Stimulated activated CD8-positive, alpha-beta memory T cell treated with anti-CD3 and anti-CD28 coated beads, Interleukin-7, amount 100 ng/mL, for 48 hours (primary cell): ENCODE measurements at places on chromosomes 3 and 15.
A peak's percentile ranks its signal among the peaks of the same experiment; 100 is the strongest.

DNA sequence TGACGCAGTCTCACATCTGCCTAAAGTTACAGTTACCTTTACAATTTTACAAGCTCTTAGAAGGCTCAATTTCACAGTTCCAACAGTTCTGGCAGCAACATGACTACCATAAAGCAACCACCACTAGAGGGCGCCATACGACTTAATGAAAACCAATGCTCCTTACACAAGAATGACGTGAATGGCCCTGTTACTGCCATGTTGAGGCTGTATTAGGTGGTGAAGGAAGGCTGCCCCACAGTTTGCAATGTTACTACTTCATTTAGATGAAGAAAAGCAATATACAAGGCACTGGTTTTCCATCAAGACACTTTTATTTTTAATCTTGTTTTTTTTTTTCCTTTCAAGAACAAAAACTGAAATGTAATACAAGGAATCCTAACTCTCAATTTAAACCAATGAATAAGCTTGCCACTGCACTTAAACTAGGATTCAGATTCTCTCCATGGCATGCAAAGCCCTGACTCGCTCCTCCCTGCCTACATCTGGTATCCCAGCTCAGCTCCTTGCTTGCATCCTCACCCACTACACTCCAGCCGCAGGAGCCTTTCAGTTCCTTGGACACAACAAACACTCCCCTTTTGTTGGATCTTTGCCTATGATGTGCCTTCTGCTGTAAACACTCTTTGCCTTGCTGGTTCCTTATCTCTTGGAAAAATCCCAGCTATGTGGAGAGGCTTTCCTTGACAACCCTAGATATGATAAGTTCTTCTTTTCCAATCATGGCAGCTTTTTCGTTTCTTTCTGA, 270.7 kb downstream of the GBE1 start:
- DNase-seq = peak; percentile 60

GRCh38 chr3:113250566-113250965, 39.2 kb downstream of the BOC start:
- no peak for DNase-seq

GRCh38 chr15:71124937-71125790, 9.9 kb downstream of the THSD4 start:
- no peak for DNase-seq

GRCh38 chr3:192068464-192069254, 607.7 kb downstream of the PYDC2 start:
- no peak for DNase-seq

GRCh38 chr3:28973609-28974008, 307.3 kb upstream of the RBMS3 start:
- DNase-seq = no peak

DNA sequence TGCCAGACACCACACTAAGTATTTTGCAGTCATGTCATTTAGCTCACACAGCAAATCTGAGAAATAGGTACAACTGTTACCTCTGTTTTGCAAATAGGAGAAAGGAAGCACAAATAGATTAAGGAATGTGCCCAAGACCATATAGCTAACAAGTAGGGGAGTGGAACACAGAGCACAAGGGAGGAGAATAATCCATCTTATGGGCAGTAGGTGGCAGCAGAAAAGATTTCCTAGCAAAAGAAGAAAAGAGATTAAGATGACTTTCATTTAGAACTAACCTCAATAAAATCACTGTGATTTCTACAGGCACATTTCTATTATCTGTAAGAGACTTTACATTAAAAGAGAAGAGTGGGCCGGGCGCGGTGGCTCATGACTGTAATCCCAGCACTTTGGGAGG, 49.1 kb downstream of the NR1I2 start:
- DNase-seq = no peak

GRCh38 chr15:88651136-88651732, 12.4 kb downstream of the ISG20 start:
- DNase-seq = no peak

- DNase-seq = no peak
Measured at GRCh38 chr3:113097960-113098447, 107.2 kb downstream of the GTPBP8 start.

GRCh38 chr3:188673646-188674186, 498.1 kb upstream of the TPRG1 start:
- no peak for DNase-seq

GRCh38 chr3:33722191-33722590, 4.1 kb upstream of the CLASP2 start:
- DNase-seq = no peak

- peak; percentile 83 for DNase-seq
Measured at GRCh38 chr3:196739671-196740480, at the start of gene PAK2. TSS of gene PAK2 (plus strand) at chr3:196739857. CDS start at chr3:196782647, 42,790 bp downstream.

DNA sequence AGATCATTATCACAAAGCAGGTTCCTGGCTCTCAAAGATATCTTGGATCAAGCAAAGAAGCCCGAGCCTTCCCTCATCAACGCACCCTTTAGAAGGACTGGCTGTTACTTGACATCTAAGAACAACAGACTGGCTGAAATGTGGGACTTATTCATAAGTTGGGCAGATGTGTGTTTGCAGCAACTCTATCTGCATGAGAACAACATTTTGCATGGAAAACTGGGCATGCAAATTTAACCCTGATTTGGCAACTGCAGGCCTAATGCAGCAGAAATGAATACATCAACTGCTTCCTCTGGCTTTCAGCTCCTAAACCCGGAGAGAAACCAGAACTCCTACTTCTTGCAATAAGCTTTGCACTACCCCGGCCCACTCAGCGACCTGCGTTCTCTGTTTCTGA, 35.0 kb upstream of the FOXP1 start:
- DNase-seq = no peak

GRCh38 chr3:53239800-53240199, 16.0 kb downstream of the TKT start:
- no peak for DNase-seq

- no peak for DNase-seq
Measured at GRCh38 chr3:13341229-13341905, 78.8 kb downstream of the NUP210 start.

GRCh38 chr3:41330465-41330864, 131.2 kb downstream of the CTNNB1 start:
- no peak for DNase-seq

GRCh38 chr3:159882790-159883779, 105.5 kb upstream of the IL12A start:
- no peak for DNase-seq

DNA sequence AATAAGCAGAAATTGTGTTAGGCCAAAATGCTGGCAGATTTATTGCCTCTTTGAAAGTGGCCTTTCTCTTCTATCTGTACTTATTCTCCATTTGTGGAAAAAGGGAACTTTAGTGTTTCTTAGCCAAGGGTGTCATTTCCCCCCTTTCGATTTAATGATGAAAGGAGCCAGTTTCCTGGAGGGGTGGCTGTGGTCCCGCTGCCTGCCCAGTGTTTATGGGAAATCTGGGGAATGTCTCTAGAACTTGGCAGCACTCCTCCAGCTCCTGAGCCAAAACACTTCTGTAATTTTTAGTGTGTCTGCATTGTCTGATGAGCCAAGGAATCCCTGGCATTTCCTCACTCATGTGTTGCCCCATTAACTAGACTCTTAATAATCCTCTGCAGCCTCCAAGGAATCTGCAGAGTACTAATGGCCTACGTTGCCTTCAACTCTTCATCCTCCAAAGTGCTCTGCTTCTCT, 448.8 kb downstream of the GRM7 start:
- no peak for DNase-seq

- no peak for DNase-seq
Measured at GRCh38 chr3:54557538-54558428, 370.1 kb downstream of the LRTM1 start.

- no peak for DNase-seq
Measured at GRCh38 chr3:71241981-71242560, 341.5 kb downstream of the FOXP1 start.

DNA sequence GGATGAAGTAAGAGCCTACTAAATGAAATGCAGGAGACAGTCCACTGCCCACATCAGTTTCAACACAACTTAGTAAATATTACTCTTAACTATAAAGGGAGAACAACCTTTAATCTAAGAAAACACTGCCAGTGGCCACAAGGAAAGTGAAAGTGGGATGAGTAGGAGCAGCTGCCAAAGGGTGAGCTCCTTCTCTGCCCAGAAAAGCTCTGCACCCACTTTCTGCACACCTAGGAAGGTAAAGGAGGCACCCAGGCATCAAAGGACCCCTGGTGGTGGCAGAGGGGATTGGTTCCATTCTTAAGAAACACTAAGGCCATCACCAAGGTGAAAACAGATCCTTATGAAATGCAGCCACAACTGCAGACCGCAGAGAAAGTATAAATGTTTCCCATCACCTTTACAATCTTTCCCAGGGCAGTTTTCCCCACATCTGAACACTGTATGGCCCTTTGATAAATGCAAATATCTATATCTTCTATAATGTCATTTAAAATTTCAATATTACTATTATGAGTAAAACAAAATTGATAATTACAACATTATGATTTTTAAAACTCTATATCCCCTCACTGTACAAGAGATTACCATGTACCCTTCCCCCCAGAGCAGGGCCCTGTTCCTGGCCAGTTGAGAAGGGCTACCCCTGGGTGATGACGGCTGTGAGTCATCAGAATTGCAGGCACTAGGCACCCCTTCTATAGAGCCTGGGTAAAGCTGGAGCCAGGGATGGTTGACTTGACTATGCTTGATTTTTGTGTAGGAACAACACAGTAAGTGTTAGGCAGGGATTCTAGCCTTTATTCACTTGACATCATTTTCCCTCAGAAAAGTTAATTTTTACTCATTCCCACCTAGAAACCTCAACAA, 92.0 kb downstream of the SNRK start:
- no peak for DNase-seq

DNA sequence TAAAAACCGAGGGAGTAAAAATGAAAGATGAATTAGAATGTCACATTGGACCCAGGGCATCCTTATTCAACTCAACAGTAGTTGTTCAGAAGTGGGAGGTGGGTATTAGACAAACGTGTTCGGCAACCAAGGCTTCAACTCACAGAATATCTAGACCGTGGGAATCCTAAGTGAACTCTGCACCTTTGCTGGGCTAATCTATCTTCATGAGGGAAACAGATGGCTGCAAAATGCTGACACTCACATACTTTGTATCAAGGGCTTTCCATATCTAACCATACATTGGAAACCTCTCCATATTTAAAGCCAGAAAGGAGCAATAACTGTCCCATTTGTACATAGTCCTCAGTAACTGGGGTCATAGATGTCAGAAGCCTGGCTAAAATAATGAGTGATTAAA, 20.9 kb downstream of the PLSCR1 start:
- DNase-seq = no peak

- DNase-seq = no peak
Measured at GRCh38 chr15:47673232-47673761, 44.0 kb upstream of the SEMA6D start.

GRCh38 chr3:79097964-79098660, 669.7 kb downstream of the ROBO1 start:
- no peak for DNase-seq

GRCh38 chr3:158775426-158776410, 26.1 kb upstream of the MFSD1 start:
- DNase-seq = no peak

GRCh38 chr3:99498550-99499234, 139.7 kb upstream of the COL8A1 start:
- no peak for DNase-seq

- DNase-seq = no peak
Measured at GRCh38 chr3:180059356-180059755, 22.6 kb upstream of the PEX5L start.

GRCh38 chr3:194279101-194279500, 72.0 kb downstream of the CPN2 start:
- DNase-seq = no peak

- no peak for DNase-seq
Measured at GRCh38 chr3:154025007-154025406, 96.2 kb upstream of the ARHGEF26 start.

DNA sequence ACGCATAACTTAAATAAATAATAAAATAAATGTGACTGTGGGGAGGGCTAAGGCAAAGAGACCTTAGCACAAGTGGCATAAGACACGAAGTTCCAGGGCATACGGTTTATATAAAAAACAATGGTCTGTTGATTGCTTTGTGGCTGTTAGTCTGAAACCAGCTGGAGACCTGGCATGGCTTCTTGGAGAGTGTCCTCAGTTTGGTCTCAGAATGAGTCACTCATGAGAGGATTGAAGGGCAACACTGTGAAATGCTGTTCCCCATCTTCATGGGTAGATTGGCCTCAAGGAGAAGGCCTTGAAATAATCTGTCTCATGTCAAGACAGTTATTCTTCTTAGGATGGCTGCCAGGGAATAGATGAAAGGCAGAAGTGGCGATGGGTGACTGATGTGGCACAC, 62.2 kb downstream of the SOX2 start:
- no peak for DNase-seq

DNA sequence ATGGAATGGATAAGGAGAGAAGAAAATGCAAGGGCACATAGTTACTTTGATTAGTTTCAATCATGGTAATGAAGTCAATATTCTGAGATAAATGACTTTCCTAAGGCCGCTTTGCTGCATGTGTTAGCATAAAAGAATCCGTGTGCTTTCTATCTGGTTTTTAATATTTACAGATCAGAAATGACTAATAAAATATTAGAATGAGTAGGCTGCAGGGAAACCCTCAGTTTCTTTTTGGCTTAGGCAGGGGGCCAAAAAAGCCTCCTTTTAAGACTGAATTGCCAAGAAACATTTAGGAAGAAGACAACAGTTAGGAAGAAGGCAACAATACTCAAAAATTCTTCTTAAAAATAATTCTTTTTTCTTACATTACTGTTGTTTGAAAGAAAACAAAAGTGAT, 11.6 kb downstream of the NEK11 start:
- DNase-seq = no peak

DNA sequence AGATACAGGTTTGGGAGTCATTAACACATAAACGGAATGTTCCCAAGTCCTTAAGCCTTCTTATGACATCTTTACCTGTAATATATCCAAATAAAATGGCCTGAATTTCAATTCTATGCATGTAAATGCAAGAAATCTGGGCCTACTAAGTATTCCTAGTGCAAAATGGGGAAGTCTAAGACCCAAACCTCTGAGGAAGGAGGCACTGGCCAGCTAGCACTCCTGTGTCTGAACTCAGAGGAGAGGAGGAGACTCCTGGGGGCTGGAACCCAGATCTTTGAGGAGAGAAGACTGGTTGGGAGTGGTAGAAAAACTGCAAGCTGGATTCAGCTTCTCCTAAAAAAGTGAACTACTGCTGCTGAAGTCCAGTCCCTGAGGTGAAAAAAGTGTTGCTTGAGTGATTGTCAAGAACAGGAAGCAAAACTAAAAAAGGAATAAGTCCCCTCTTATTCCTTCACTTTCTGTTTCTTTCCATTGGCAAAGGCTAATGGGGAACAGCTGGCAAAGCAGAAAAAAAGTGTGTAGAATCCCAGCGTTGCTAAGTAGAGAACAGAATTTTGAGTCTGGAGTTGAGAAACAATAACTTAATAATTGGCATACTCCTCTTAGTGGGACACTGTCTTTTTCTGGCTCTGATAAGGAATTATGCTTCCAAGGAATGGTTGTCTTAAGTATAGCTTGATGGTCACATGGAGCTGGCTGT, 54.8 kb upstream of the ATP2C1 start:
- no peak for DNase-seq

- DNase-seq = no peak
Measured at GRCh38 chr15:101520395-101520794, 30.9 kb upstream of the PCSK6 start.

GRCh38 chr3:104316118-104316517, 1050.6 kb upstream of the ALCAM start:
- DNase-seq = no peak

- no peak for DNase-seq
Measured at GRCh38 chr3:44036850-44037249, 204.8 kb upstream of the TOPAZ1 start.

GRCh38 chr3:197936819-197937384, 13.1 kb upstream of the RPL35A start:
- no peak for DNase-seq
